ENCODE measurements at places on chromosomes 6 and 20.

GRCh38 chr6:13099771-13100170 lies 228.6 kb downstream of the TBC1D7 start:
- DNase-seq, result no peak

DNA sequence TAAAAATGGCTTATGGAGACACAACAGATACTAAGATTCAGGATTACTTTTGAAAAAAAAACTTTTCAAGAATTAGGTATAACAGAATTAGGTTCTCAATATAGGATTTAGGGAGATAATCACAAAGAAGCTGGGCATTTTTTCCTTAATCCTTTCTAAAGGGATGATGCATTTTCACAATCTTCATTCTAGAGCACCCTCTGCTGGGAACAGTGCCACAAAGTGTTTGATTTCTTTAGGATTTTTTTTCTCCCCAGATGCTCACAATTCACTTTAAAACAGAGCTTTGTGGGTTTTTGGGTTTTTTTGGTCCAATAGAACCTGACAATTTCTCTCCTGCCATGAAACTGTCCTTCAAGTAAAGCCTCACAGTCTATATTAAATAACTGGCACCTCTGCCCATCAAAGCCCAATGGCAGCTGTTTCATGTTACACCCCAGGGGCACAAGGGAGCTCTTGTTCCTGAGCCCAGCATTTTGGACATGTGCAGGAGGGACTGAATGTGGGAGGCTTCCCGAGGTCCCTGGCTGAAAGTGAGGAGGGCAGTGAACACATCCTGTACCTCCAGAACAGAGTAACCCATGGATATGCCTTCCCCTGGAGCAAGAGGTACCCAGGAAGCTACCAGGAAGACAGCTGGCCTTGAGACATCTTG lies 39.7 kb downstream of the PREP start:
- DNase-seq, result no peak

GRCh38 chr6:102333736-102334135 lies 940.2 kb downstream of the GRIK2 start:
- DNase-seq, result no peak

GRCh38 chr20:8434326-8434876 lies 302.3 kb downstream of the PLCB1 start:
- no peak for DNase-seq

DNA sequence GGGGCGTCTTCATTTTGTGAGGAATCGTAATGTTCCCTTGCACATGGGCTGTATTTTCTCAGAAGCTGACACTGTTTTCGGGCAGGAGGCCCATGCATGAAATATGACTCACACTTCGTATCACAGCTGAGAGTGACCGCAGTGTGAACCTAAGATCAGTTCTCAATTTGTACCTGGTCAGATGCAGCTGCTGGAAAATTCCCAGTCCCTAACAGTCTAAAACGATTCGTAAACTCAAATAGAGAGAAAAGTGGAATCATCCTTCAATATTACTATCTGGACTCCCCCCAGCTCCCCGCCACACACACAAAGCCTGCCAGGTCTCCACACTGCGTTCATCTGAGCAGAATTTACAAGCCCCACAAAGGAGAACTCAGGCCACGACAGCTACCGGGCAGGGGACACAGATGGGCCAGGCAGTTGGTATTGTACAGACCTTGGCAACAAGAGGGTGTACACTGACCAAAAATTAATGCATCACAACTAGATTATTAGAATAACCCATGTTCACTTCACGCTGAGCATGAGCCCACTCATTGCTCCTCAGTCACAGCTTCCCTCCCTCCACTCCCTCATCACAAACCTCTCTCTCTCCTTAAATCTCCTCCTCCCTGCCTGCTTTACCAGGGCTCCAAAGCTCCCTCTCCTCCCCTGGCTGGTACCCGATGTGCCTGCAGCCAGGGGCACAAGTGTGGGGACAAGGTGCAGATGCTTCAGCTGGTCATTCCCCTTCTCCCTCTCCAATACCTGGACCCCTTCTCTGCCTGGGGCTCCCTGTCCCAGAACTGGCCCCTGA lies 488.4 kb downstream of the PREX1 start:
- DNase-seq, result no peak

DNA sequence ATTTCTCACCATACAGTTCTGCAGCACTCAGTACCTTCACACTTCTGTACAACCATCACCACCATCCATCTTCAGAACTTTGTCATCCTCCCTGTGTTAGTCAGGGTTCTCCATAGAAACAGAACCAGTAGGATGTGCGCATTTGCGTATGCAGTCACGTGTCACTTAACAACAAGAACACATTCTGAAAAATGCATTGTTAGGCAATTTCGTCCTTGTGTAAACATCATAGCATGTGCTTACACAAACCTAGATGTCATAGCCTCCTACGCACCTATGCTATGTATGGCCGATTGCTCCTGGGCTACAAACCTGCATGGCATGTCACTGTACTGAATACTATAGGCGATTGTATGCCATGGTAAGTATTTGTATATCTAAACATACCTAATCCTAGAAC lies 66.2 kb upstream of the PTPRT start:
- DNase-seq, result no peak

DNA sequence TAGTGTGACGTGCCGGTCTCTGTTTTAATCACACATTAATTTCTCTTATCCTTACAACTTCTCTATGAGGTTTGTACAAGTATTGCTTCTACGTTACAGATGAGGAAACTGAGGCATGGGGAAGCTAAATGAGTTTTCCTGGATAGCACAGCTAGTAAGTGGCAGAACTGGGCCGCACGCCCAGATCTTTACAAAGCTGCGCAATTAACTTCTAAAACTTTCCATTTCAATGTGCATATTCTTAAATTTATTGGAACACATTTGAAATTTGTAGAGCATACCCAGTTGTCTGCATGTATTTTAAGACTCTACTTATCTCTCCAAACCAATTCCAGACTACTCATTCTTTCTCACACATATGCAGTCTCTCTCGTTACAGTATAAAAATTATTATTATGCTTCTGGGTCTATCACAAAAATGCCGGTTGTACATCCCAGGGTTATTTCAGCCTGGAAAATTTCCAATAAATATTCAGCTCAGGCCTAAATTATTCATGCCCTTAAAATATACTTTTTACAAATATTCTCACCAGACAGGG lies 10.2 kb upstream of the PERP start:
- no peak for DNase-seq

- DNase-seq, result no peak
Measured at GRCh38 chr6:125346201-125346925, 44.6 kb upstream of the HDDC2 start.

- DNase-seq, result peak; percentile 72
Measured at GRCh38 chr6:11144393-11144851, 32.9 kb upstream of the ERVFRD-1 start.

DNA sequence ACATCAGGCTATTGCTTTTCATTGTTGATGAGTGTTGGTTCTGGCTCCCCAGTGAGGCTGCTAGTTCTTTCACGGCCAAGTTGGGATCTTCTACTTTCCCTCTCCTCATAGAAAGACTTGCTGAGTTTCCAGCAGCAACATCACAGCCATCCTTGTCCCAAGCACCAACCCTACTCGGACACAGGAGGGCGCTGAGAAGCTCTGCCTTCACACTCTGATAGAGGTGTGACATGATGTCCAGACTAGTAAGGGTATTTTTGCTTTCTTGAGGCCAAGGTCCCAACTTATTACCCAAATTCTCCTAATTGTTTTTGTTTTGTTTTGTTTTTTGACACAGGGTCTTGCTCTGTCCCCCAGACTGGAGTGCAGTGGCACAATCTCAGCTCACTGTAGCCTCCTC lies 3.0 kb upstream of the GCM1 start:
- DNase-seq, result no peak

- DNase-seq, result no peak
Measured at GRCh38 chr6:157012355-157012754, 235.2 kb downstream of the ARID1B start.

- no peak for DNase-seq
Measured at GRCh38 chr20:53606364-53606985, 12.8 kb upstream of the ZNF217 start.

- DNase-seq, result peak; percentile 35
Measured at GRCh38 chr20:50191065-50191543, 474 bp downstream of the CEBPB start.

DNA sequence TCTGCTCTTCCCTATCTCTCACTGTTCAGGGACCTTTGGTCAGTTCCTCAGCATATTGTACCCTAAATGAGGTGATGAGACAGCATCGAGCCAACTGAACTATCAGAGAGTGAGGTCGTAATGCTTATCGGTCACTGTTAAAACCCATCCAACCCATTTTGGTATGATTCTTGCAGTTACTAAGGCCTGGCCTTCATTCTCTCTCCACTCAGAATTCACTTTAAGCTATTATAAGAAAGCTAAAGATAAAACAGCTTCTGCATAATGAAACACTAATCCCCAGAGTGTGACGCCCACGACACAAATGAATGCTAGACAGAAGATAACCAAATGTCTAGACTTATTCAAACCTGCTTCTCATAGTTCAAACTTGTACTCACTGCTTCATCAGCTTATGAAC lies 175.8 kb downstream of the GMPR start:
- no peak for DNase-seq

GRCh38 chr6:143058987-143059386 lies 1.7 kb upstream of the AIG1 start:
- DNase-seq, result no peak

GRCh38 chr20:34431168-34431567 lies 68.1 kb downstream of the ITCH start:
- DNase-seq, result no peak

- no peak for DNase-seq
Measured at GRCh38 chr6:41489120-41489851, 56.9 kb upstream of the FOXP4 start.

DNA sequence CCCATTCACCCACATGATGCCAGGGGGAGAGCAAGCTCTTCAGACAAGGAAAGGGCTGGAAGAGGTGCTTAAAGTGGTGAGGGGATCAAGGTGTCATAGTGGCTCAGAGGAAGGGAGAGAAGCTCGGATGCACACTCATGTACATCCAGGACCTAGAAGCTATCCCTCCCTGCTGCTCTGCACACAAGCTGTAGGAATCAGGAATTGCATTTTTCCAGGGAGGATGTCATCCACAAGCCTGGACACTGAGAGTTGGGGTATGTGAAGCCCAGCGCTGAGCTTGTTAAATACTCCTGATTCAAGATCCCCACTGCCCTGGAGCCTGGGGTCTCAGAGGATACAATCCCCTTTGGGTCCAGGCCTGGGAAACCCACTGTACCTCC lies 85.8 kb upstream of the CCDC167 start:
- DNase-seq, result no peak

GRCh38 chr20:61112515-61112914 lies 139.5 kb upstream of the CDH4 start:
- no peak for DNase-seq

- DNase-seq, result no peak
Measured at GRCh38 chr6:93785694-93786030, 366.3 kb upstream of the EPHA7 start.

DNA sequence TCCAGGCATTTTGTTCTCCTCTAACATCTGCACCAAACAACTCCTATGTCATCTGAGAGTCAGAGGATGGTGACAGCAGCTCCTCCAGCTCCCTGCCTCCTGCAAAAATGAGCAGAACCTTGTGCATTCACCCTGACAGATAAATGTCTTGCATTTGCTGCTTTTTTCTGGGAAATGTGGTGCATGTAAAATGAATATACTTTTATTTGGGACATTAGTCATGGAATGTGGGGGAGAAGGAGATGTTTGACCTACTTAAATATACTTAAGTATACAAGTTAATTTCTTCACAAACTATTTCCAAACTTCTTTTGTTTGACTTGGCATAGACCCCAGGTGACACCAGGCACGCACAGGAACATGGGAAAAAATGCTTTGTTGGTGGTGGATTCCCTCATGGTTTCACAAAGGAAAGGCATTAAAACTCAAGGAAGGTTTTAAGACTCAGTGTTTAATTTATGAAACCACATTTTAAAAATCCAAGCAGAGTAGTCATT lies 181.8 kb upstream of the MCHR2 start:
- no peak for DNase-seq

- no peak for DNase-seq
Measured at GRCh38 chr6:107314531-107314939, 144.8 kb downstream of the PDSS2 start.

DNA sequence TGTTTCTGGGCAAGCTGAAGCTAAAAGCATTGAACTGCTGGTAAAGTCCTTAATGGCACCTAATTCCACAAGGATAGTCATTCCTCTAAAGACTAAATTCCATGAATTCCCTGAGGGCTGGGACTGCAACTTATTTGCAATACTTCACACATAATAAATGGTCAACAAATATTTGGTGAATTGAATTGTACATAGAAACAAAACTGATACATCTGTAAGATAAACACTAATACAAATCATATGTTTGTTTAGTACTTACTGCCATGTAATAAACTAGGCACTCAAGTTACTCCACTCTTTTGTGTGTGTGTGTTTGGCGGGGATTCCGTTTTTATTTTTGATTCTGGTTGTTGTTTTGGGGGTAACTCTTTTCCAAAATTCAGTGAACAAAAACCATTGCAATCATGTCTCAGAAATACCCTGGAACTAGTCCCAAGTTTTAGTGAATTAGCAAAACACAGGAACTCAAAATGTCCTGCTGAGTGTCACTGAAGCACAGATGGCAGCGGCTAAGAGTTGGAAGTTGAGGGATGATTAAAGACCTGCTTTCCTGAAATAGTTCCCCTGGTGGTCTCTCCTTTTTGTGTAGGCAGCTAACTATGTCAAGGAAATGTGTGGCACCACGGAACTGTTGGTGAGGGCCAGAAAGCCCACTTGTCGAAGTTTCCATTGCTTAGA lies 74.8 kb upstream of the SNRPB2 start:
- no peak for DNase-seq

GRCh38 chr6:138383776-138384175 lies 6.1 kb downstream of the SMIM28 start:
- no peak for DNase-seq

- DNase-seq, result no peak
Measured at GRCh38 chr6:37125774-37126492, 44.0 kb upstream of the PIM1 start.

DNA sequence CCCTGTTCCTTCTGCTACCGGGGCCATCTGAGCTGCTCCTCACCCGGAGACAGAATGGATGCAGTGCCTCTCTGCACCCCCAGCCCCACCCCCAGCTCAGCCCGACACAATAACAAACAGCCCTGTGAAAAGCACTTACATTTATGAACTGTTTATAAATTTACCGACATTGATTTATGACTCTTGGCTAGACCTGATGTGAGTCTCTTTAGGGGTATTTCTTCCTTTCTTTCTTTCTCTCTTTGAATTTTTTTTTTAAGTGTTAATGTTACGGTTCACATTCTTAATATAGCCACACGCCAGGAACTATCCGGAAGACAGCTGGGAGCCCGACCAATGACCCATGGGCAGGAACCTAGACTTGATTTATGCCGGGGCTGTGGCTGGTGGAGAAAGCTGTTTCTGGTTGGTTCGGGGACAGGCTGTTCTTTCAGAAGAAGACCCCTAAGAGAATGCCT lies 266.3 kb downstream of the CDC5L start:
- no peak for DNase-seq

DNA sequence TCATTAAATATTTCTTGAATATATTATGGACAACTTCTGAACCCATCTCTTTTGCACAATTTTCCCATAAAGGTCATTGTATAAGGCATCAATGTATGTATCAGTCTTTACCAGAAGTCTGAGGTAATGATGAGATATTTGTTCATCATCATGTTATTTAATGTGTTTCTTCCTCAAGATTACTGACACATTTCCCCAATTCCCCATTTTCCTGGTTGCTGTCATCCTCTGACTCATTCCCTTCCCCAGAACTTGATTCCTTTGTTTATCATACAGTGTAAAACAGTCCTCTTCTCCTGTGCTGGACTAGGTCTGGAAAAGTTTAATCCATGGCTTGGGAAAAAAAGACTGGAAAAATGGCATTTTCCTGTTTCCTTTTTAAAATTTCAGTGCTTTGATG lies 107.9 kb upstream of the FLRT3 start:
- DNase-seq, result no peak

- no peak for DNase-seq
Measured at GRCh38 chr20:3315136-3315535, 76.1 kb upstream of the SLC4A11 start.

Measured in stimulated activated CD4-positive, alpha-beta T cell treated with anti-CD3 and anti-CD28 coated beads, Interleukin-12 subunit alpha, Interleukin-12 subunit beta, amount 100 ng/mL, for 48 hours (primary cell).